ENCODE measurements at places on chromosomes 16 and 17.

GRCh38 chr17:59365383-59365981 lies 34.0 kb downstream of the YPEL2 start:
- DNase-seq = no peak

GRCh38 chr16:1559446-1559975 lies 26.0 kb downstream of the TMEM204 start:
- no peak for DNase-seq

GRCh38 chr17:61618950-61619349 lies 27.9 kb upstream of the NACA2 start:
- DNase-seq = no peak

- DNase-seq = no peak
Observed at GRCh38 chr17:44795928-44796327, 34.2 kb downstream of the GJC1 start.

DNA sequence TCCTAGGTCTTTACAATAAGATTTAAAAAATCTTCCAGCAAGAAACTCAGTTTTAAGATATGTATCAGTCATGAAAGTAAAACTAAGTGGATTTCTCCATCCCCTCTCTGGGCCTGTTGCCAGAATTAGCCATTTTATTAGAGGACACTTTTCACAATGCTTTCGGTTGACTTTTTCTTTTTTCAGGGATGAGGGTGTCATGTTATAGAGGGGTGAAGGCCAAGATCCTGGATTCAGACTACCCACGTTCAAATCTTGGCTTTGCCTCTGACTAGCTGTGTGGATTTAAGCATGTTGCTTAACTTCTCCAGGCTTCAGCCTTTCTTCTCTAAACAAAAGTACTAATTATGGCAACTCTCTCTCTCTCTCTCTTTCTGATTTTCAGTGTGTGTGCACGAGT lies 111.7 kb upstream of the COX10 start:
- DNase-seq = no peak
